IMR-90 (cell line): ENCODE measurements at places on chromosomes 1 and 21. TPM values are rescaled to one million over a fixed set of nuclear protein-coding genes. Genes with fewer than 3 reads are reported as not detected.

CRNN gene
- total RNA-seq, result not detected in 2 replicates

ADGRB2 gene
- 2.2 and 2.5 TPM in 2 replicates for total RNA-seq

DNA sequence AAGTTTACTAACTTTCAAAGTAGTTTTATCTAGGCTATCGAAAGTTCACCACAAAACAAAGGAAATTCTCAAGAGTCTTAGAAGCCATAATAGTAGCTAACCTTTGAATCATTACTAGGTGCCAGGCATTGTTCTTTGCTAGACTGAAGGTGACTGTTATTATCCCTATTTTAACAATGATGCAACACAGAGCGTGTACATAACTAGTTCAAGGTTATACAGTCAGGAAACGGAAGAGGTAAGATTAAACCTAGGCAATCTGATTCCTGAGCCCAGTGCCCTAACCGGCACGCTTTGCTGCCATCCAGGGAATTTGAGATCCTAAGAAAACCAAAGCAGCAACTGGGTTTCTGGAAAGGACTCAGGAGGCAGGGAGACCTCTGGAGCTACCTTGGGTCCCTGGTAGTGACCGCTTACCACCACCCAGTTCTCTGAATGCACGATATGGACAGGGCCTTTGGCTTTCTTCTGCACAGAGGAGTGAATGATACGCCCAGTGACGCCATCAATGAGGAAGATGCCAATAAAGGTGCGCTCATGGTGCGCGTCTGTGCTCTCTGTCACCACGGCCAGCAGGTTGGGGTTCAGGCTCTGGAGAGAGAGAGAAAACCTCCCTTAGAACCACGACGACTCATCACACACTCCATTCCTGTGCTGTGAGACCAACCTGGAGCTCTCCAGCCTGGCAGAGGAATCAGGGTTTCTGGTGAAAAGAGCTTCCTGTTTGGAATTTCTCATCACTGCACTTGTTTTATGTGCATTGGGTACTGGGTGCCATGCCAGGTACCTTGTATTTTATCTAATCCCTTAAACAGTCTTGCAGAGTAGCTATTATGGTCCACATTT, 13.1 kb upstream of the UBR4 start:
- H3K36me3 ChIP-seq, result peaks cover 61% of the 10 kb centered on the region
- no peak overlapping the region for H3K4me3 ChIP-seq
- peak; percentile 71 for DNase-seq
- H3K4me1 ChIP-seq, result peaks cover 2% of the 10 kb centered on the region; the same call in 1 of the 2 replicates

DNA sequence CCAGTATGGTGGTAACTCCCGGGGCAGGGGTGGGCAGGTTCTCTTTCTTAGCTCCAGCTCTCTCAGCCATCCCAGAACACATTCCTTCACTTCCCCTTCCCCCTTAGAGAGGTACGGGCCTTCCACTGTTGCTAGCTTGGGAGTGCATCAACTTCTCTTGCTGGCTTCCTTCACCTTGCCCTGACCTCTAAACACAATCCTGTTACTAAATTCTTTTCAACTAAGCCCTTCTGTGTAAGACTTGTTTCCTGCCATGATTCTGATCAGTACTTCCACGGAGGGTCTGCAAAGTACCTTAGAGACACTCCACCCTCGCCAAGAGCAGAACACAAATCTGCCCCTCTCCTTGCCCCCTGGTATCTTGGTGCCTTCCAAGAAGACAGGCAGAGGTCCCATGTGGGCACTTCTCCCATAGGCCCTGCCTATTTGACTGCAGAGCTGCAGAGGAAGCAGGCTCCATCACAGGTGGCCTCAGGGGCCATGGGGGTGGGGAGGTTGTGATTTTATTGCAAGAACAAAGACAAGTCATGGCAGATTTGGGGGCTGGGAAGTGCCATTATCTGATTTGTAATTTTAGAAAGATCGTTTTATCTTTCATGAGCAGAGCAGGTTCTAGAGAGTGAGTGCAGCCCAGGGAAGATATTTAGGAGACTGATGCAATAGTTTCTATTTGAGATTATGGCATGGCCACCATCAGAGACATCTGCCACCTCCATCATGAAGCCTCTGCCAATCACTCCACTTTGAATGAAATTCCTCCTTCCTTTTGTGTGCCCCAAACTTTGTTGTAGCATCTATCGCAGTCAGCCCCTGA, 182.5 kb upstream of the JUN start:
- no peak overlapping the region for H3K4me3 ChIP-seq
- no peak overlapping the region for H3K27ac ChIP-seq
- H3K27me3 ChIP-seq, result no peaks in the 10 kb centered on the region
- DNase-seq, result no peak
- peaks cover 4% of the 10 kb centered on the region; the same call in 1 of the 2 replicates for H3K4me1 ChIP-seq
- no peaks in the 10 kb centered on the region for H3K36me3 ChIP-seq

DNA sequence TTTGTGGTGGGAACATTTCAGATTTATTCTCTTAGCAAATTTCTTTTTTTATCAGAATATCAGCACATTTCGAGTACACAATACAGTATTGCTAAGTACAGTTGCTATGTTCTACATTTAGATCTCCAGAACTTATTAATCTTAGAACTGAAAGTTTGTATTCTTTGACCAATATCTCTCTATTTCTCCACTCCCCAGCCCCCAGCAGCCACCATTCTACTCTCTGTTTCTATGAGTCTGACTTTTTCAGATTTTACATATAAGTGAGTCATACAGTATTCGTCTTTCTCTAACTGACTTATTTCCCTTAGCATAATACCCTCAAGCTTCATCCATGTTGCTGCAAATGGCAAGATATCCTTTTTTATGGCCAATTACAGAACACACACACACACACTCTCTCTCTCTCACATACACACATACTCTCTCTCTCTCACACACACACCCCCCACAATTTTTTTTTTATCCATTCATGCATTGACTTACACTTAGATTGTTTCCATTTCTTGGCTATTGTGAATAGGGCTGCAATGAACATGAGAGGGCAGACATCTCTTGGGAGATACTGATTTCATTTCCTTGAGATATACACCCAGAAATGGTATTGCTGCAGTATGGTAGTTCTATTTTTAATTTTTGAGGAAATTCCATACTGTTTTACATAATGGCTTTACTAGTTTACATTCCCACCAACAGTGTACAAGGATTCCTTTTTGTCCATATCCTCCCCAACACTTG, 15.7 kb downstream of the RPTN start:
- H3K27me3 ChIP-seq, result no peaks in the 10 kb centered on the region
- no peaks in the 10 kb centered on the region for H3K4me1 ChIP-seq
- H3K4me3 ChIP-seq, result no peak overlapping the region
- no peak overlapping the region for H3K27ac ChIP-seq
- no peak for DNase-seq
- no peaks in the 10 kb centered on the region for H3K36me3 ChIP-seq

DNA sequence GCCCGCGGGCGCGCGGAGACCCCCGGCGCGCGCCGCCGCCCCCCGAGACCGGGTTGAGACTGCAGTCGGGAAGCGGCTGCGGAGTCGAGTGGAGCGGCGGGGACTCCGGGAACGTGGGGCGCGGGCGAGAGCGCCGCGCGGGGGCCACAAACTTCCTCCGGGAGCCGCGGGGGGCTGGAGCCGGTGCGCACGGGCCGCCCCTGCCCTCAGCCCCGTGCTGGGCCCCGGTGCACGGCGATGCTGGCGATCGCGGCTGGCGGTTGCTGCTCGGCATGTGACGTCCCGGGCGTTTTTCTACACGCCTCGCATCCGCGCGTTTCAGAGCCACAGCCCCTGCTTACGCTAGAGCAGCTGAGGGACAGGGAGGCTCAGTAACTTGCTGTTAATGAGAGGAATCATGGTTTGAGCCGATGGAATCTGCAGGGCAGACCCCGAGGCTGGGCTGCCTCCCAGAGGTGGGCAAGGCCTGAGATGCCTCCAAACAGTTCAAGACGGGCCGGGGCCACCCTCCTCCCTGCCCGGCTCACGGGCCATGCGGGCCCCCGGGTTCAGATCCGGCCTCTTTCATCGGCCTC, 520 bp downstream of the TMEM201 start:
- no peaks in the 10 kb centered on the region for H3K27me3 ChIP-seq
- H3K27ac ChIP-seq, result peak overlapping the region; percentile 53
- H3K4me3 ChIP-seq, result peak overlapping the region; percentile 88
- H3K36me3 ChIP-seq, result no peaks in the 10 kb centered on the region; the same call in 1 of the 2 replicates
- peaks cover 15% of the 10 kb centered on the region for H3K4me1 ChIP-seq

GRCh38 chr1:213138391-213138790, 87.3 kb downstream of the RPS6KC1 start:
- no peak overlapping the region for H3K4me3 ChIP-seq
- no peak for DNase-seq
- H3K4me1 ChIP-seq, result no peaks in the 10 kb centered on the region; the same call in 1 of the 2 replicates
- H3K27me3 ChIP-seq, result no peaks in the 10 kb centered on the region
